Psoas muscle (tissue), 8 donors: ENCODE measurements at places on chromosomes 4 and X.

DNA sequence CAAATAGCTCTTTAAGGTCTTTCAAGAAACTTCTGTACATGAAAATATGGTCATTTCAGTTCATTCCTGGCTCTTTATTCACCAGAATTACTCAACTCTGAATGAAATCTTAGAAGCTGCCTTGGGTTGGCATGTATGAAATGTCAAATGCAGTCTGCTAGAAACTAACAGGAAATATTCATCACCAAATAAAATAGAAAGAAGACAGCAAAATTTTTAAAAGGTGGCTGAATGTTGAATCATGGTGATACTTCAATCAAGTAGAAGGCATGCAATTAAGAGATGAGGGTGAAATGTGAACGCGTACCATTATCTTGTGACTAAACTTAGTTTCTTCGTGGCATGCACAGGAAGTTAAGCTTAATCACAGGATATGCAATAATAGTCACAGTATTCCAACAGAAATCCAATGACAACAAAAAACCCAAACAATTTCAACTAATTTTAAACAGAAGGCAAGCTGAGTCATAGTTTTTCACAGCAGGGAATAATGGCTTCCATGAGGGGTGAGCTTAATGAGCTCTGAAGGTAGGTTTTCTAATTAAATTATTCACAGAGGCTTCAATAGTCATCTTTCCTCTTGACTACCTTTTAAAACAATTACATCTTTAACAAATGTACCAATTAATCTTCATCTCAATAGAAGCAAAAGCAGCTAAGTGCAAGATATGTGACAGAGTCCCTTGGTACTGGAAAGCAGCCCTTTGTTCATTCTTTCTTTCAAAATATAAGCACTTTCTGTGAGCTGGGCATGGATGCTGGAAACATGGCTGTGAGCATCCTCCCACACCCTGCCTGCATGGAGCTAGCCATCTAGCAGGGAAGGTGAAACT is 44.5 kb downstream of the SCFD2 start:
- no peak for DNase-seq

- DNase-seq, result no peak
Observed at GRCh38 chr4:80141543-80141942, 55.8 kb upstream of the PRDM8 start.

- DNase-seq, result no peak
Observed at GRCh38 chr4:150598909-150599308, 17.0 kb downstream of the MAB21L2 start.

GRCh38 chr4:112038861-112039260 is 106.4 kb upstream of the FAM241A start:
- no peak for DNase-seq

- DNase-seq, result no peak
Observed at GRCh38 chr4:163618845-163619244, 124.4 kb downstream of the TMA16 start.

DNA sequence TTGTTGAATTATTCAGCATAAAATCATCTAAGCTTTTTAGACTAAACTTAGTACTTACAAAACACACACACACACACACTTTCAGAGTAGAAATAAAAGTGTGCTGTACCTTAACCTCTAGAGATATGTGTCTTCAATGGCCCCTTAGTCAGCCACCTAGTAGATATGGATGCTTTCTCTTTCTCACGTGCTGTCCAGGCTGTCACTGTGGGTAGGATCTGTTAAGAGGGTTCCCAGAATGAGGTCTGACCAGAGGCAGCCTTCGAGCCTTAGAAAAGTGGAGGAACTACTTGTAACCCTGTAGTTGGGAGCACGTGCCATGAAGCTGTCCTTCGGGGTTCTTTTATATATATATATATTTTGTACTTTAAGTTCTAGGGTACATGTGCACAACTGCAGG is 117.9 kb downstream of the COL4A5 start:
- DNase-seq, result no peak
